ENCODE measurements at places on chromosomes 16 and 17. TPM values are rescaled to one million over a fixed set of nuclear protein-coding genes. Genes with fewer than 3 reads are reported as not detected.

VMP1 gene
- polyA plus RNA-seq, result 53.8 TPM

TOP2A gene
- 45.8 TPM for polyA plus RNA-seq

DNA sequence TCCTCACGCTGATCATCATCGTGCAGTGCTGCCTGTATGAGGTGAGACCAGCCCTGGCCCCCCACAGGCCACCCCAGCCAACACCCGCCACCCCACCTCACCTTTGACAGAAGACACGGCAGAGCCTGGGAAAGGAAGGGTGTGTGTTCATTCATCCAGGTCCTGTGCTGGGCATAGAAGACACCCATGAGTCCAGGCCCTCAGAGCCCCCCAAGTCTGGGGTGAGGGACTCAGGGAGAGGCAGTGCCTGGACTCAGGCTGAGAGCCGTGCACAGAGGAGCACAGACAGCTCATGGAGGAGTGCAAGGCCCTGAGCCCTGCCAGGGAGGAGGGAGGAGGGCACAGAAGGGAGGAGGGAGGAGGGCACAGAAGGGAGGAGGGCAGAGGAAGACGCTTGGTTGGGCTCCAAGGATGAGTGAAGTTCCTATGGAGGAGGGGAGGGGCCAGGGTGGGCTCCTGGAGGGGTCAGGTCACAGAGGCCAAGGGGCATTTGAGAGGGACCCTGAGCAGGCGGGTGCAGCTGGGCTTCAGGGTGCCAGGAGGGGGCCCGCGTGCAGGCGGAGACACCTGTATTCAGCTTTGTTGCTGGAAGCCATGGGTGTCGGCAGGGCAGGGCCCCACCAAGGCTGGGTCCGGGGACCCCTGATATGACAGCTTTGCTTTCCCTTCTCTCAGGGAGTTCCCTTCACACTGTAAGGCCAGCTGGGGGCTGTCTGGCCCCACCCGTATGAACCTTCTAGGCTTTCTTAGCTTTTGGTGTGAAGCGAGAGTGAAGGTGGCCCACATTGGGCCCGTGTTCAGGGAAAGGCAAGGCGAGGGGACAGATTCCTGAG lies 11.4 kb downstream of the TAX1BP3 start:
- no peak for DNase-seq

GRCh38 chr17:1003633-1003971 lies 6.7 kb downstream of the TIMM22 start:
- DNase-seq, result no peak

- DNase-seq, result peak; percentile 92
These were observed at the start of gene CCDC40 for GRCh38 chr17:80035937-80036714. TSS of gene CCDC40 (plus strand) at chr17:80036642. CDS start at chr17:80036663, 21 bp downstream.

DNA sequence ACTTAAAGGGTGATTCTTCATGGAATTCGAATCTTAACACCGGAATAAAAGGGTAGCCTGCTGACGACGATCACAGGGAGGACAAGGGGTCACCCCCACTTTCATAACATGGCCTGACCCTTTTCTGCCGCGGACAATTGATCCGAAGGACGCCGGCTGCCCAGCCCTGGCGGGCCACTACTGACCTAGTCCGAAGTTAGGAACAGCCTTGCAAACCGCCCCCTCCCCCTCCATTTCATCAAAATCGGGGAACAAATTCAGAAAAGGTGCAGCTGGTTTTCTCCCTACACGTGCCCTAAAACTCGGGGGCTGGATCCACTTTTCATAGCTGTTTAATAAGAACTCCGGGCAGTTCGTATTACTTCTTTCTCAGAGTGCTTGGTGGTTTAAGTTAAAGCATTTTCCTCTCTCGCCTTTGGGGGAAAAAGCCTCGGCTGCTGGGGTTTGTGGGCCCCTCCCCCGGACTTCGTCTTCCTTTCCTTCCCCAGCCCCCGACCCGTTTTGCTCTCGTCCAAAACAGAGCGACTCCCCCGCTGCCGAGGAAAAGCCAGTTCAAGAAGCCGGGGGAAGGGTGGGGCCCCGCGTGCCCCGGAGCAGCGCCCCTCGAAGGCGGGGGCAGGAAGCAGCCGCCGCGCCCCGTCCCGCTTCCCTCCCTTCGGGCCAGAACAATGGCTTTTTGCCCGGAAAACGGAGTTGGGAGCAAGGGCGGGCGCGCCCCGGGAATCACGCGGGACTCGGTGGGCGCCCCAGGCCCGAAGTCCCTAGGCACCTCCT lies 641 bp upstream of the CBX2 start:
- no peak for DNase-seq

DNA sequence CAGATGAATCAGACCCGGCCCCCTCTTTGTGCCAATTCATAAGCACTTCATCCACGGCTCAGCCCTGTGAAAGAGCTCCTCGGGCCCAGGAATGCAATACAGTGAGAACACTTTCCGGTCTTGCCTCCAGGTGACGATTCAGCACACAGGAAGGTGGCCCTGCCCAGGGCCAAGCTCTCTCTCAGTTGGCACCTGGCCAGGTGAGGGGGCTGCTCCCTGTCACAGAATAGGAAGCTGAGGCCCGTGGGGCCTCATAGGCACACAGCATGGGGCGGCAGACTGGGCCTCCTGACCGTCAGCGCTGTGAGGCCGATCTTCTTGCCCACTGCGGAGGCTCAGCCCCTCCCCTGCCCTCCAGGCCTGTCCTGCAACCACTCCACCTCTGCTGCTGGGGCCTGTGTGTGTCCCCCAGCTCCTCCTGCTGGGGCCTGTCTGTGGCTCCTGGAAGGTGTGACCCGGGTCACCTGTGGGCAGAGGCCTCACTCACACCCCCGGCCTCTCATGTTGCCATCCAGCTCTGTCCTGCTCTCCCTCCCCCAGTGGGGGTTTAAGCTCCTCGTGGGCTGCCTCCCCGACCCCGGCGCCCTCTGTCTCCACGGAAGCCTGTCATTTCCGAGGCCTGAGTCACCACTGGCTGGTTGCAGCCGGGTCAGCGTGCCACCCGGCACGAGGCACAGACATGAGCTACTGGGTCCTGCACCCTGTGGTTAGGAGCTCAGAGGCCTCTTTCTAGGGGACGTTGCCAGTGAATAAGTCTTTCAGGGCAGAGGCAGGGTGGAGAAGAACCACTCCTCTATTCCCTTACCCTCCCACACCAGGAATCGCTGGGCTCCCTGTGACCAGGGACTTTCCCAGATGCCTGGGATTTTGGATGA lies 114.4 kb downstream of the SEC14L1 start:
- no peak for DNase-seq
